HuH-7.5 (cell line): ENCODE measurements at places on chromosomes 13 and 19.

DNA sequence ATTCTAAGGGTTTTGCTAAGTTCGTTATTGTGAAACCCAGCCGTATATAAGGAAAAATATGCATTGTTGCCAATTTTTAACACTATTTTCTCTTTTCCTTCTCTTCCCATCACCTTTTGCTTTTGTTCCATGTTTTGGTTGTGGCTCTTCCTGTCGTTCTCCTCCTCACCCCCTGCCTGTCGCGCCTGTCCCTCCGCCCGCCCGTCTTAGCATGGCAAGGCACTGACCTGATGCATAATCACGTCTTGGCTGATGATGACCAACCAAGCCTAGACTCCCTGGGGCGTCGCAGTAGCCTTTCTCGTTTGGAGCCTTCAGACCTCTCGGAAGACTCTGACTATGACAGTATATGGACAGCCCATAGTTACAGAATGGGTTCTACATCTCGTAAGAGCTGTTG, 28.5 kb upstream of the TEX29 start:
- DNase-seq = no peak

DNA sequence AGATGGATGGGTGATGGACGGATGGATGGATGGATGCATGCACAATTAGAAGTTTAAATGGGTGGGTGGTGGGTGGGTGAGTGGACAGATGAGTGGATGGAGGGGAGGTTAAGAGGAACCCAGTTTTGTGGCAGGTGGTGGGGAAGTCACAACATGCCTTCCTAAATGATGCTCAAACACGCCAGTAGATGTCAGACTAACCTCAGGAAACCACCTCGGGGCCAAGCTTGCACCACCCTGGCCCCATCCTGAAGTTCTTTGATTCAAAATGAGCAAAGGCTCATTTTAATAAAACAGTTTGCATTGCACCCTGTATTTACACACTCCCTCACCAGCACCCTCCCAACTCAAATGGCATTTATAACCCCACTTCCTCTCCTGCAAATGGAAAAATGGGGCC, 91.4 kb upstream of the CACNA1A start:
- peak; percentile 79 for DNase-seq

- DNase-seq = peak; percentile 64
Measured at GRCh38 chr19:50679177-50680125, 30.2 kb downstream of the C19orf81 start.

DNA sequence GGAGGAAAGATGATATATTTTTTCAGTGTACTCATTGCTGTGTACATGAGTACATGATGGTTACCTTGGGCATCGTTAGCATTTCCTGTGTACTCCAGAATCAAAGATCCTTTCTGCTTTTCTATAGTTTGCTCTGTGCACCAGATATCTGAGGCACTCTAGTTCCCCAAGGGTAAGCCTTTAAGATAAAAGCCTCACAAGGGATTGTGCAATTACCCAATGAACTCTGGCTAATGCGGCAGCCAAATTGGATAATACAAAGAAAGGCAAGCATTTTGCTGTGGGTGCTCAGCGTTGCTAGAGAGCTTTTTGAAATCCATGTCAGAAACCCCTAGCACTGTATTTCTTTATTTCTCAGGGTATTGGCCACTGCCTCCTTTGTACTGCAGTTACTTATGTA, 2.9 kb downstream of the CYSLTR2 start:
- no peak for DNase-seq

- DNase-seq = no peak
Measured at GRCh38 chr19:16117594-16118033, 5.9 kb downstream of the RAB8A start.

DNA sequence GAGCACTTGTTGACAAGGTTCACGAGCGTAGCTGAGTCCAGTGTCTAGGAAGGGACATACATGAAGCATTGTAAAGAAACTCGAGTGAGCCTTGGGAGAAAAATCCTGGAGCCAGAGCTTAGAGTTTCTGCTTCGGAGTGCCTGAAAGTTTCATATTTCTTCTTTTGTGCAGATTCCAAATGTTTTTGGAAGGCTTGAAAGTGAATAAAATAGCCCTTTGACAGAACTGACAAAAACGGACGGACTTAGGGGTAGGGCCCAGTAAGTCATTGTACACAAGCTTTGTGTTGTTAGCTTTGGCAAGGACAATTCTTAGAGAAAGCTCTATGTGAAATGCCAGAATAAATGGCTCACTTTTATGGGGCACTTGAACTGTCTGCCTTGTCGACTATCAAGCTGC, 2.8 kb downstream of the RNF113B start:
- no peak for DNase-seq

- no peak for DNase-seq
Measured at GRCh38 chr13:77448689-77449088, 86.8 kb upstream of the SCEL start.

GRCh38 chr13:94261163-94261562, 218.3 kb downstream of the DCT start:
- no peak for DNase-seq

GRCh38 chr19:5891938-5892771, 11.4 kb downstream of the NDUFA11 start:
- peak; percentile 79 for DNase-seq
